ENCODE measurements at places on chromosomes 1 and 21. TPM values are rescaled to one million over a fixed set of nuclear protein-coding genes. Genes with fewer than 3 reads are reported as not detected.

- no peak for DNase-seq
These were observed 3.7 kb upstream of the PHACTR4 start for GRCh38 chr1:28365864-28366263.

GRCh38 chr1:16628361-16629111 lies 15.2 kb upstream of the NBPF1 start:
- DNase-seq, result no peak

DNA sequence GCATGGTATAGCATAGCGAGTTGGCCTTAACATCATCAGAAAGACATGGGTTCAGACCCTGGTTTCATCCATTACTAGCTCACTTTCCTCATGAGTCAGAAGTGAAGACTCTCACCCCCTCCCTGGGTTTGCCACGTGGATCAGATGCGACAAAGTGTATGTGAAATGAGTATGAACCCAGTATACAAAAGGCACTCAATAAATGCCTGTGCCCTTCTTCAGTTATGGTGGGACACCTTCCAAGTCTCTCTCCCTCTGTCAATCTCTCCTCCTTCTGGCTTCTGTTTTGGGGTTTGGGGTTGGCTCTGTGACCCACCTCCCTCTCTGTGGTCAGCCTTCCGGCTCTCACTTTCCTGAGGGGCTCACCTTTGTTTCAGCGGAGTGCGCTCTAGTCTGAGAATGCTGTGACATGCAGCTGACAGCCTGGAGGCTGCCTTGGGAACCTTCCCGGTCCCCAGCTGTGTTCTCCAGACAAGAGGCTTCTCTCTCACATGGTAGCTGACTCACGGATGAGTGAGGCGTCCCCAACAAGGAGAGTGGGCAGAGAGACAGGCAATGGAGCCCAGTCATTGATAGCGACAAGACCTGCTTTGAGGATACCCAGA lies 155.0 kb upstream of the EDN2 start:
- DNase-seq, result no peak

- no peak for DNase-seq
These were observed 739.7 kb downstream of the LTN1 start for GRCh38 chr21:28252928-28253327.

DNA sequence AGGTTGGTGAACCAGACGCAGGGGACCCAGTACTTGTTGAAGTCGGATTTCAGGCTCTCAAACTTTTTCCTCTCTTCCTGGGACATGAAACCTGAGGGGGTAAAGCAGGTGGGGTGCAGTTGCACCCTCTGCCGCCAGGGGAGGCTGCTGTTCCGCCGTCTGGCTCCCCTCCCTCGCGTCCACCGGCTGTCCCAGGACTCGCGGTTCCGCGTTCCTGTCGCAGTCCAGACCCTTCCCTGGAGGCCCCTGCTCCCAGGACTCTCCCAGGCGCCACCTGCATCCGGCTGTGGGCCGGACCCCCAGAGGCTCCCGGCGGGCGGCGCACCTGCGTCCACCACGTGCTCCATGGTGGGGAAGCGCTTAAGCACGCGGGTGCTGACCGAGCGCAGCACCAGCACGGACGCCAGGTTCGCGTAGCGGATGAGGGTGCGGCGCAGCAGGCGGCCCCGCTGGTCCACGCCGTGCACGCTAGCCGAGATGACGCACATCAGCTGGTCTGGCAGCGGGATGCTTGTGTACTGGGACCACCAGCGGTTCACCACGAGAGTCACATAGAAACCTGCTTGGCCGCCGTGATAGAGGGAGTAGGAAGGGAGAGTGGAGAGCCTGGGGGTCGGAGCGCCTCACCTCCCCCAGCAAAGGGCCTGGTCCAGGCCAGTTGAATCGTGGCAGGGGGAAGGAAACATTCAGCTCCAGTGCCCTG lies 1.7 kb downstream of the BEST4 start:
- peak; percentile 73 for DNase-seq

DNA sequence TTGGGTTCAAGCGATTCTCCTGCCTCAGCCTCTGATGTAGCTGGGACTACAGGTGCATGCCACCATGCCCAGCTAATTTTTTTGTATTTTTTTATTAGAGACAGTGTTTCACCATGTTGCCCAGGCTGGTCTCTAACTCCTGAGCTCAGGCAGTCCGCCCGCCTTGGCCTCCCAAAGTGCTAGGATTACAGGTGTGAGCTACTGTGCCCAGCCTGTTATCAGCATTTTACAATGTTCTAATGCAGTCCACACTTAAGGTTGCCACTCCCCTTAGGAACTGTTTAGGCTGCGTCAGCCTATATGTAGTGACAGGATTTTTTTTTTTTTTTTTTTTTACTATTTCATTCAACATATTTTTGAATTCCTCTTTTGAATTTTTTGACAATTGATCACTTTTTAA lies 30.2 kb downstream of the AGPAT3 start:
- DNase-seq, result no peak

DNA sequence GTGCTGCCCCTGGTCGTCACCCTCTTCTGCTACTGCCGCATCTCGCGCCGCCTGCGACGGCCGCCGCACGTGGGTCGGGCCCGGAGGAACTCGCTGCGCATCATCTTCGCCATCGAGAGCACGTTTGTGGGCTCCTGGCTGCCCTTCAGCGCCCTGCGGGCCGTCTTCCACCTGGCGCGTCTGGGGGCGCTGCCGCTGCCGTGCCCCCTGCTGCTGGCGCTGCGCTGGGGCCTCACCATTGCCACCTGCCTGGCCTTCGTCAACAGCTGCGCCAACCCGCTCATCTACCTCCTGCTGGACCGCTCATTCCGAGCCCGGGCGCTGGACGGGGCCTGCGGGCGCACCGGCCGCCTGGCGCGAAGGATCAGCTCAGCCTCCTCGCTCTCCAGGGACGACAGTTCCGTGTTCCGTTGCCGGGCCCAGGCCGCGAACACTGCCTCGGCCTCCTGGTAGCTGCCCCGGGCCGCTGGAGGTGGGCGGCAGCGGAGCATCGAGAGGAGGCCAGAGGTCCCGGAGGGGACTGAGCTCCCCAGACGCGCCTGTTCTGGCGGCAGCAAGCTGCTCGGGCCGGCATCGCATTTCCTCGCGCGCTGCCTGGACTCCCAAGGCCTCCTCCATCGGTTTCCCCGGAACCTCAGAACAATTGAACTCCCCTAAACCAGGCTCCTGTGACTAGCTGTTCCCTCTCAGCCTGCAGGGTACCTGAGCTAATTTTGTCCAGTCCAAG lies 1.1 kb downstream of the GPR25 start:
- DNase-seq, result no peak

GRCh38 chr1:245304698-245305097 lies 149.9 kb downstream of the KIF26B start:
- no peak for DNase-seq

DNA sequence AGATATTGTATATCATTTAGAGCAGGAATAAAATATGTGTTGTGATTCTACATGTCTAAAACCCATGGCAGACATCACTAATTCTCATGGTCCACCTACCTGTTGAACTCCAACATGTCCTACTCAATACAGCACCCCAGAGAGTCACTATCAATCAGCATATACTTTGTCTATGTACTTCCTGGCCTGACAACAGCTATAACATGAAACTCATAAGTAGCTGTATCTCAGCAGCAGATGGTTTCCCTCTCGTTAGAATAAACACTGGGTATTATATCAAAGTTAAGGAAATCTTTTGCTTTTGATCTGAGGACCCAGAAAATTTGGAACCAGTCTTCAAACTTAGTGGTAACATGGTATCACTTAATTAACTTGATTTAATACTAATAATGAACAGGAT lies 15.8 kb downstream of the ARPC5 start:
- DNase-seq, result no peak

DNA sequence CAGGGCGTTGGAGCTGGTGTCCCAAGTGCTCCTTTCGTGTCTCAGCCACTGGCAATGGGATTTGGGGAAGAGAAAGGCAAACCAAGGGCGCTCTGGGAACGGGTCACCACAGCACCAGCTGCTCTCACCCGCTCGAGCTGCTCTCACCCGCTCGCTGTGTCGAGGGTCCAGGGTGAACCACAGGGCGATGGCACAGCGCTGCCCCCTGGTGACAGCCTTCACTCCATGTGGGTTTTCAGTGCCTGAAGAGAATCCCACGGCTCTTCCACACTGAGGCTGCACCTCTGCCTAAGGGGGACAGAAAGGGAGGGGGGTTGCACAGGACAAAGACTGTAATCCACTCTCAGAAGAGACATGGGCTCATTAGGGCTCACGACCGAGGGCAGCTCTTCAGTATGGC lies 7.1 kb upstream of the CLDN19 start:
- DNase-seq, result peak; percentile 66

The HIVEP3 gene
- total RNA-seq, result 1.2 TPM

- DNase-seq, result no peak
These were observed 1.1 kb upstream of the RCAN3 start for GRCh38 chr1:24501371-24502064.

The KISS1 gene
- not detected for total RNA-seq

DNA sequence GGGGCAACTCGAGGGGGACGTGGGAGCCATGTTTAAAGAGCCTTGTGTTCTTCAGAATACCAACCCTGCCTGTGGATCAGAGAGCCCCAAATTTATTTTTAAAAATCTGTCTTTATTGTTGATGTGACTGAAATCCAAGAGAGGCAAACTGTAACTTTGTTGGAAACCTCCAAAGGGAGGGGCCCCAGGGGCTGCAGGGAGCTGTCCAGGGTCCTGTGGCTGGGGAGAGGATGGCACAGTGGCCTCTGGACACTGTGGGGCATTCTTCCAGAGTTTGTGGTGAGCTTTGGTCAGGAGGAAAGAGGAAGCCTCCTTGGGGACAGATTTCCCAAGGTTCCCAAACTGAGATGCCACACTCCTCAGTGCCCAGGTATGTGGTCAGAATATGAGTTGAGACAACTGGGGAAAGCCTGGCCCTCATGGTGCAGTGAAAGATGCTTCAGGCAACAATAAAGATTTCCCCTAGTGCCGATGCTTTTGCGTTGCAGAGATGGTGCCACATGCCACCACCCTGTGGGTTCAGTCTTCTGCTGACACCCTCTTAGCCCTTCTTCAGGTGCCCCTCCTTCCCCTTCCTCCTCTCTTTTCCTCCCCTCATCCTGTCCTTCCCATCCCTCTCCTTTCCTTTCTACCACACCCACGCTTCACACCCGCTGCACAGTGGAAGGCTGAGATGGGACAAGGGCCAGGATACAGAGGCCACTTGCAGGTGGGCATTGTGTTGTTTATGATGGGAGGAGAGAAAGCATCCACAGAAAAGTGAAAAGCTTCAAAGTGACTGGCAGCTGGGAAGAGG lies 122.1 kb downstream of the UCK2 start:
- peak; percentile 36 for DNase-seq

The CAPN8 gene
- total RNA-seq, result not detected

DNA sequence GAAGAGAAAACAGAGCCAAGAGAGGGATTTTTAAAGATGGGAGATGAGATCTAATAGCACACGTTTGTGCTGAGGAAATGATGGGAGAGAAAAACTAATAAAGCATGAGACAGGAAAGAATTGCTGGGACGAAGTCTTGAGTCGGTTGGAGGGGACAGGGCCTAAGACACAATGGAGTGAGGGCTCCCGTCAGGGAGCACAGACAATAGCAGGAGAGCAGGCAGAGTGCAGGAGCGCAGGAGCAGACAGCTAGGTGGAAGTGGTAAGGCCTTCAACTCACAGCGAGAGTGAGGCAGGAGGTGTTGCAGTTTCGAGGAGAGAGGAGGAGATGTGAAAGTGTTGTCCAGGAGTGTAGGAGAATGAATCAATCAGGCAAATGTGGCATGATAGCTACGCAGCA lies 59.9 kb upstream of the SOX13 start:
- DNase-seq, result no peak

GRCh38 chr1:210855440-210855839 lies 278.5 kb downstream of the KCNH1 start:
- DNase-seq, result no peak

The GPR37L1 gene
- 0.05 TPM for total RNA-seq
